ENCODE measurements at places on chromosomes 6 and 20.

GRCh38 chr20:57698116-57698866, 11.5 kb downstream of the PMEPA1 start:
- no peak for DNase-seq

GRCh38 chr6:11703725-11704124, 74.9 kb downstream of the ADTRP start:
- no peak for DNase-seq

GRCh38 chr20:51470499-51470820, 72.1 kb downstream of the NFATC2 start:
- no peak for DNase-seq

DNA sequence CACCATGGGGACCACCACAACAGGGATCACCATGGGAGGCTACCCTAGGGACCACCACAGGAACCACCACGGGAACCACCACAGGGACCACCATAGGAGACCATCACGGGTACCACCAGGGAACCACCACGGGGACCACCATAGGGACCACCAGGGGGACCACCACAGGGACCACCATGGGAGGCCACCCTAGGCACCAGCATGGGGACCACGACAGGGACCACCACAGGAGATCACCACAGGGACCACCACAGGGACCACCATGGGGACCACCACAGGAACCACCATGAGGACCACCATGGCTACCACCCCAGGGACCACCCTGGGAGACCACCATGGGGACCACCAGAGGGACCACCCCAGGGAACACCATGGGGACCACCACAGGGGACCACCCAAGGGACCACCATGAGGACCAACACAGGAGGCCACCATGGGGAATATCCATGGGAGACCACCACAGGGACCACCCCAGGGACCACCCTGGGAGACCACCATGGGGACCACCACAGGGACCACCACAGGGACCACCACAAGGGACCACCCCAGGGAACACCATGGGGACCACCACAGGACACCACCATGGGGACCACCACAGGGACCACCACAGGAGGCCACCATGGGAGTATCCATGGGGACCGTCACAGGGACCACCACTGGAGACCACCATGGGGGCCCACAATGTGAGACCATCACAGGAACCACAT, 67.6 kb upstream of the MPC1 start:
- no peak for DNase-seq

GRCh38 chr6:157670466-157671186, 152.4 kb upstream of the SNX9 start:
- DNase-seq = no peak

GRCh38 chr6:125932451-125932795, 24.1 kb upstream of the HINT3 start:
- DNase-seq = no peak

GRCh38 chr6:142725024-142725770, 219.8 kb downstream of the HIVEP2 start:
- DNase-seq = no peak

- DNase-seq = no peak
Observed at GRCh38 chr6:130754786-130755367, 72.3 kb upstream of the SMLR1 start.

DNA sequence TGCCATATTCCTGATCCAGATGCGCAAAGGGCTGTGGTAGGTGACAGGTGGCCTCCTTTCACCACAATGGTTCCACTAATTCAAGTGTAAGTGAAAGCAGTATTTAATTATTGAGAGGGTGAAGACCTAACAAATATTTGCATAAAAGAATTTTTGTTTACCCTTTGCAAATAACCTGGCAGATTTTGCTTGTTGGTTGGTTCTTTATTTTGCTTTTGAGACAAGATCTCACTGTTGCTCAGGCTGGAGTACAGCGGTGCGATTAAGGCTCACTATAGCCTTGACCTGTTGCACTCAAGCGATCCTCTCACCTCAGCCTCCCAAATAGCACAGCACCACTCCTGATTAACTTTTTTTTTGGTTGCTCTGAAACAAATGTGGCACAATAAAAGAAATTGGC, 49.2 kb downstream of the PCNA start:
- DNase-seq = no peak

DNA sequence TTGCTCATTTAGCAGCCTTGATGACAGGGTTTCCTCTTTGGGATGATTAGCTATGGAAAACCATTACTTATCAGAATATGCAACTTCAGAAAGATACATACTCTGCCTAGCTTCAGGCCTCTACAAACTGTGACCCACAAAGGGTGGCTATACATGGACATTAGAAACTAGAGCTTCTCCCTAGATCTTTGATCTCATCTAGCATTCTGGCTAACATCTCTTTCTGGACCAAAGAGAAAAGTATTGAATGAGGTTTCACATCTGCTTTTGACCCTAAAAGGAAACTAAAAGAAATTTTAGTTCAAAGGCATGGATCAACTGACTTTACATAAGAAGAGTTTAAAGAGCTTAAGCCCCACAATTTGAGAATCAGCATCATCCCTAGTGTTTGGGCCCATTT, 12.4 kb upstream of the HMGN3 start:
- DNase-seq = no peak

GRCh38 chr6:155126727-155127439, 131.8 kb downstream of the TIAM2 start:
- DNase-seq = no peak

DNA sequence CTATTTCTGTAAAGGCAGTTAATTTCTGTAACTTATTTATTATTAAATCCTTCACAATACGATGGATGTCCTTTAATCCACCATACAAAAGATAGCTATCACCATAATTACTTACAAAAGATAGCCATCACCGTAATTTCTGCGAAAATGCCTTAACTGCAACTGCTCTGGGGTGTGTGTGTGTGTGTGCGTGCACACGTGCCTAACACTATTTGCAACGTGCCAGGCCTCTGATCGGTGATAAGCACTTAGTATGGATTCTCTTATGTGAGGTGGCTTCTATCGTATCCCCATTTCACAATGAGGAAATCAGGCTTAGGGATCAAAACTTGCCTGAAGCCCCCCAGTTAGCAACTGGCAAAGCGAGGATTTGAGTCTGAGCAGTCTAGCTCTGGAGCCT, 67.1 kb upstream of the RBM24 start:
- no peak for DNase-seq

DNA sequence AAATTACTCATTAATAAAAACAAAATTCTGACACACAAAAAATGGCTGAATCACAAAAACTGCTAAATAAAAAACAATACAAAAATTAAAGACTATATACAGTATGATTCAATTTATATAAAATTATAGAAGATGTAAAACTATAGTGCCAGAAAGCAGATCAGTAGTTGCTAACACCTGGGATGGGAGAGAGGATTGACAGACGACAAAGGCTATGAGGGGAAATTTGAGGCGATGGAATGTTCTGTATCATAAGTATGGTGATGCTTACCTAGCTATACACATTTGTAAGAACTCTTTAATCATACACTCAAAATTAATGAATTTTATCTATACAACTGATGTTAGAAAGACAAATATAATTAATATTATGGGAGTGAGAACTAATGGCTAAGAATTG, 247.9 kb upstream of the GJE1 start:
- no peak for DNase-seq
